ENCODE measurements at places on chromosomes 13 and 19. TPM values are rescaled to one million over a fixed set of nuclear protein-coding genes. Genes with fewer than 3 reads are reported as not detected.

Gene AMH
- 0.59 TPM for total RNA-seq

Gene CDX2
- total RNA-seq = not detected

Gene CRTC1
- 5.0 TPM for total RNA-seq

Gene POU4F1
- total RNA-seq = not detected

Gene HNRNPUL1
- 169 TPM for total RNA-seq

Gene PDE4A
- 1.1 TPM for total RNA-seq

Gene CD22
- 4.2 TPM for total RNA-seq

Gene PODNL1
- 0.90 TPM for total RNA-seq

Gene PRODH2
- not detected for total RNA-seq

Gene ZNF208
- total RNA-seq = not detected

Gene EID2B
- 12.8 TPM for total RNA-seq

Gene URAD
- not detected for total RNA-seq

DNA sequence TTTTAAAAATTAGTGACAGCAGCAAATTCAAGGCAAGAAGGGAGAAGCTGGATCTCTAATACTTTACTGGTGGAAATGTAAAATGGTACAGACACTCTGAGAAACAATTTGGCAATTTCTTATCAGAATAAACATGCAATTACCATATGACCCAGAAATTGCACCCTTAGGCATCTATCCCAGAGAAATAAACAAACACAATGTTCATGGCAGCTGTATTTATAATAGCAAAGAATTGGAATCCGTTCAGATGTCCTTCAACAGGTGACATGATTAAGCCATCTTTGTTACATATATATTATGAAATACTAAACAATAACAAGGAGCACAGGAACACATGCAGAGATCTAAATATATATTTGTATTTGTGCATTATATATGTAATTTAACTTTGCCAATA, 756.5 kb downstream of the SLITRK1 start:
- no peak for ATAC-seq

GRCh38 chr13:24663586-24663985, 16.6 kb upstream of the ATP12A start:
- no peak for ATAC-seq

DNA sequence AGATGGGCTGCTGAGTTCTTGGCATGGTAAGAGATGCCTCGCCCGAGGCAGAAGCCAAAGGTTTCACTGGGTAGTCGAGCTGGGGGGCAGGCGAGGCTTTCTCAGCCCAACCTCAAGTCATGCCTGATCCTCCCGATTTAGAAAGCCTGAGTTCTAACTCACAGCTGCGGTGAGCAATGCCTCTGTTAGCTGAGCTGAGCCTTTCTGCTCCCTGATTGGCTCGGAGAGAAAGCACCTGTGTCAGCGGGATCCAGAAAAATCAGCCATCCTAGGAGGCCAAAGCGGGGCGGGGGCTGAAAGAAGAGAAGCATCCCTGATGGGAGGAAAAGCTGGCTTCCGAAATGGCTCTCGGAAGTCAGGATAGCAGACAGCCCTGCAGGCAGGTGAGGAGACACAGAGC, 44.7 kb downstream of the CACNA1A start:
- ATAC-seq = no peak

- peak; percentile 90 for ATAC-seq
These were observed 303.4 kb downstream of the SPRY2 start for GRCh38 chr13:80037505-80037888.

DNA sequence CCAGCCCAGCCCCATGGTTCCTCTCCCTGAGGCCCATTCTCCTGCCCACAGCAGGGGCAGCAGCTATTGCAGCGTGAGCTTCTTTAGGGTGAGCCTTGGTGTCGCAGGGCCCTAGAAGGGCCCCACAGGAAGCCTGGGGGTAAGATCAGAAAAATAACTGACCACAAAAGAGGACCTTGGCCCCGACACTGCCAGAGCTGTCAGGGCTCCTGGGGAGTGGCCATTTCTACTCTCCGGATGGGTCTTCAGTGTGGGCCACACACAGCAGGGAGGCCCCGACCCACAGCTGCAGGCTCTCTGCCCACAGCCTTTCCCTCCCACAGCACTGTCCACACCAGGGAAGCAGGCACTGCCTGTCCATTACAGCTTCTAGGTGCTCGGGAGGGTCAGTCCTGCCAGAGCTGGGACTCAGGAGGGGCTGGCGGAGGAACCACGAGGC, 3.5 kb upstream of the SIGLEC8 start:
- no peak for ATAC-seq

- ATAC-seq = no peak
These were observed 20.9 kb downstream of the FCHO1 start for GRCh38 chr19:17772172-17772571.

DNA sequence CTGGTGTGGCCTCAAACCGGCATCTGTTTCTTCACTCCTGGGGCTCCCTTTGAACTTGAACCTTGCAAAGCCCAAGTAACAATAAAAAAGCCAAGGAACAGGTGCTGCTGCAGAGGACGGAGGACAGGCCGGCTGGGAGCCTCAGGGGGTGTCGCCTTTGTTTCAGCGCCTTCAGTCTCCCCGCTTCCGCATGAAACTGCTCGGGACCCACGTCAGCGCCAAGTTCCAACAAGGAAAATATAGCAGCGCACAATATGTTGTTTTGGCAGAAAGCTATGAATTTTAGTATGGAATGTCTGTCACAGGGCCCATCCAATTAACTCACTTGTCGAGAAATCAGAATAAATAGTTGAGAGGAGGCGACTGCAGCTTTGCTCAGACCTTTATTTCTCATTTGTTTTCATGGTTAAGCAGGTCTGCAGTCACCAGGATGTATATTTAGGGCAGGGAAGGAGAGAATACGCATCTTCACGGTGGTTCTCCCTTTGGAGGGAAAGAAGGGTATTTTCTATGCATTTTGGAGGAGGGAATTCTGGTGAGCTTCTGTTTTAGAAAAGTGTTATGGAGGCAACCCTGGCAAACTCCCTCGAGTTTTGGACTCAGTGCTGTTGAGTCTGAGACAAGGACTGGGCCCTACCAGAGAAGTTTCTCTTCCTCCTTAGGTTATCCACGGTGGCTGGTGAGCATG, 34.3 kb upstream of the MEDAG start:
- ATAC-seq = no peak

DNA sequence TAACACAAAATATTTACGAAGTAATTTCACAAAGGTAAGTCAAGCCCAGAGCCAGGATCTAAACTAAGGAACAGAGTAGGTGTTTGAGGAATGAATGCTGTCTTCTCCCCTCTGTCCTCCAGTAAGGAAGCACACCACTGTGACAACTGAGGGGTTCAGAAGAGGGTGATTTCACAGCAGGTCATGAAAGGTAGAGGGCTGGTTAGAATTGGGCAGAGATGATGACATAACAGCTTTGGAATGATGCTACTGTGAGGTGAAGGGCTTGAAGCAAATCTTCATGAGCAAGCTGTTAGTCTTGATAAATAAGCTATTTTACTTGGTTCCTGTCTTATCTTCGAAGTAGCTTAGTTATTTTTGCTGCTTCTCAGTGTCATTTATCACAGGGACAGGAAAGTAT, 498.6 kb downstream of the FGF9 start:
- ATAC-seq = no peak

DNA sequence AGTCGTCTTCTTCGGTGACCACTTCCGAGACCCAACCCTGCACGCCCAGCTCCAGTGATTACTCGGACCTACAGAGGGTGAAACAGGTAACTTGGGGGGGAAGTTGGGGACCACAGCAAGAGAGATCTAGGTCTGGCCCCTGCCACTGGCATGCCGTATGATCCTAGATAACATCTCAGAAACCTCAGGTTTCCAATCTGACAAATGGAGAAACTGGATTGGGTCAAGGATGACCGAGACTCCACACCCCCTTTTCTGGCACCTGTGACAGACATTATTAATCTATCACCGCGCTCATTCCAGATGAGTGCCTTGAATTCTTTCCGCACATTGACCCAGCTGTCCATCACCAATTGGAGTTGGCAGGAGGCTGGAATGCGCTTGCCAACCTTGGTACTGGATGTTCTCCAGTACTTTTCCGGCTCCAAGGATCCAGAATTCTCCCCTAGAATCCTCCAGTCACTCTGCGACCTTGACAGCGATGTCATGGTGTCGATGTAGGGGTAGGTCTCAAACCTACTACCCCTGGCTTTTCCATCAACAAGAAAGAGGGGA, 17.4 kb downstream of the VASP start:
- no peak for ATAC-seq

GRCh38 chr19:3752492-3752891, 9.0 kb downstream of the APBA3 start:
- ATAC-seq = no peak

DNA sequence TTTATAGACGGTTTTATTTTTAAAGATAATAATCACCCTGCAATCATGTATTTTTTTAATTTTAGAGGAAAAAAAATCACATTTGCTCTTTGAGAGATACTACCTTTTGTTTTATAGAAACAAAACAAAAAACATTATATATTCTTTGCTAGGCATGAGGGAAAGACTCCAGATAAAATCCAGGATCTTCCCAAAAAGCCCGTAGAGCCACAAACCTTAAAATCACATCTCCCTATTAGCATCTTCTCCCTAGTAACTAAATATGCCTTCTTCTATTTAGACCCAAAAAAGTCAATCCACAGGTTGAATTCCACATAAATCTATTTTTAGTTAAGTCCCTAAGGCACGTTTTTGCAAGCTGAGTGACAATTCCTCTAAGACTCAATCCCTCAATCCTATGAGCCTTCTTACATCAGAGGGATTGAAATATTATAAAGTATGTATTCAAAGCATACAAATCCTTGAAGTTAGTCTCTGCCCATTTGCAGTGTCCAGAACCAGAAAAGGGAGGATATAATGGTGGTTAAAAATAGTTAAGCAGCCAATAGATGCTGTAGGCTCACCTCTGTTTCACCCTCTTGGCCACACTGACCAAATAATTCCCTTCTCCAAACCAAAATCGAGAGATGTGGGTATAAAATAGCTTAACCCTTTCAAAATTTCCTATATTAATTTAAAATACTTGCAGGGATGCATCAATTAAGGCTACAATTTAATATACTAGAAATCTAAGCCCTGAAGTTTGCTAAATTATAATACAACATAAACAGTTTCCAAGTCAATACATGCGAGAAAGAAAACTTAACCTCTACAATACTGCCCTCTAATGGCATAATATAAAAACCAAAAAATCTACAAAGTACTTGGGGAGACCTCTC, 64.0 kb downstream of the SERP2 start:
- ATAC-seq = no peak

DNA sequence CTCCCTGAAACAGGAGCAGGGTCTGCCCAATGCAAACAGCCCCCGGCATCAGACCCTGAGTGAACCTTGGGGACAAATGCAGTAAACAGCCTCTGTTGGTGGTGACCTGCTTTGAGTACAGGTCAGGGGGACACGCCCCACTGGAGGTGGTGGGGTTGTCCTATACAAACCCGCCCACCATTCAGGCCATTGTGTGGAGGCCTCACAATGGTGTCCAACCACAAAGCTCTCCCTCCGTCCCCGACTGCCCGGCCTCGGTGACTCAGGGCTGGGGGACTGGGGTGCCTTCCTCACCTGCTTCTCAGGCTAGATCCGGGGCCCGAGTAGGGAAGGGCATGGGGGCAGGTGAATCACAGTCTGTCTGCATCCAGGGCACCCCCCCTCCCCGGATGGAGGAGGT, 1.5 kb downstream of the MUC16 start:
- ATAC-seq = no peak

GRCh38 chr13:98396071-98396710, 180.7 kb downstream of the STK24 start:
- no peak for ATAC-seq

DNA sequence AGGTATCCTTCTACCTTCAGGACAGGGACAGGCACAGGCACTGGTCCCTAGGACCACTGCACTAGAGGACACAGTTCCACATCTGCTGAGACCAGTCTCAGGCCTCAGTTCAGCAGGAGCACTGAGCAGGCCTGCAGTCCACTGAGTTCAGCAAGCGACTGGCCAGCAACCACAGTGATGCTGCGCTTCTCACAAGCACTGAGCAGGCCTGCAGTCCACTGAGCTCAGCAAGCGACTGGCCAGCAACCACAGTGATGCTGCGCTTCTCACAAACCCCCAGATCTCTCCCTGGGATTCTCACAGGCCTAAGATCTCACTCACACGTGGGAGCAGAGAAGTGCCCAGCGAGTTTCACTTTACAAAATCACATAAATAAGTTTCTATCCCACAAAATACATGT, 140.6 kb downstream of the IRS2 start:
- ATAC-seq = no peak

- ATAC-seq = no peak
These were observed 38.6 kb upstream of the POP4 start for GRCh38 chr19:29567366-29567915.

DNA sequence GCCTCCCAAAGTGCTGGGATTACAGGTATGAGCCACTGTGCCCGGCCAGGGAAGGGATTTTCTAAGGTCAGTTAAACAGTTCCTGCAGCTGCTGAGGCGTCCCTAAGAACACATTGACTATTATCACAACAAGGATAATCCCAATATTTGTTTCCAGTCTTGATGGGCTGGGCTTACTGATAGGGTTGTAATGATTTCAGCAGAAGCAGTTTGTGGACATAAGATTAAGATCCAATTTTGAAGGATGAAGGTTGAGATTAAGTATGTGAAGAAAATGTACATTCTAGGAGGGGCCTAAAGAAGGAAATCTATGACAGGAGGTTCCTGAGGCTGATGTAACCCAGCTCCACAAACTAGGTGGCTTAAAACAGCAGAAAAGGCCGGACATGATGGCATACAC, 10.7 kb upstream of the CCDC124 start:
- no peak for ATAC-seq

DNA sequence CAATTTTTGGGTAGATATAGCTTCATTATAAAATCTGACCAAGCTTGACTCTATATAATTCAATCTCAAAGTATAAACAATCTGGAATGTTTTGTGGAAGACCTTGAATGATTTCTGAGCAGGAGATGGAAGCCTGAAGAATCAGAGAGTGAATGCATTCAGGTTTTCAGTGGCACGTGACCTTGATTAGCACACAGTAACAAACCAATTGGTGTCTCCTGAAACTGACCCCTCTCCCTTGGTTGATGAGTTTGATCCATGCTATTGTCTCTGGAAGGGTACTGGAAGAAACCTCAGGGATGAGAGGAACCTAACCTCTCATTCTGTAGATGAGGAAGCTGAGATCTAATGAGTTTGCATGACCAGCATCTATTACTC, 39.6 kb downstream of the PCDH8 start:
- no peak for ATAC-seq

- ATAC-seq = peak; percentile 71
These were observed 24.6 kb downstream of the NOSIP start for GRCh38 chr19:49555600-49556411.

DNA sequence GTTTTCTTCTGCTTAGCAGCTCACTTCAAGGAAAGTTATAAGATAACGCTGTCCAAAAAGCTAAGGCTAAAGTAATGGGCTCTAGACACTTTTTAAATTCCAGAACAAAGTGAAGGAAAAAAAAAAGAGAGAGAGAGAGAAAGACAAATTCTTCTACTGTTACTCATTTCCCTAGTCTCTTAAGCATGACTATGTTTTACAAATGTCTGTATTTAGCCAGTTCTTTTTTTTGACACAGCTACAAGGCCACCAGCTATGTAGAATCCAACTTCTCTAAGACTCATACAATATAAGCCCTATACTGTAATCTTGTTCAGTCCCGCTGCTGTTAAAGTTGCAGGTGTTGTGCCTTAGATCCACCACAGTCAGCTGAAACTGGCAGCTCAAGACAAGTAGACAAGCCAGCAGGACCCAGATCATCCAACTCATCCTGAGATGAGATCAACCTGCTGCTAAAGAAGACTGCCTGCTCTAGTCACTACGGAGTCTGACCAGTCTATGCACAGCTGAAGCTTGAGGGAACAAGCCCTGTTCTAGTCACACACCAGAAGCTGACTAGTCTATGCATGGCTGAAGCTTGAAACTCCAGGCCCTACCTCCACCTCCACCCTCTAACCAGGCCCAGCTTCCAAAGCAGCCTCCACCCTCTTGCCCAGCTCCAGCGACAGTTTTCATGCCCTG, 10.3 kb upstream of the ZNF83 start:
- ATAC-seq = no peak

All from motor neuron (in vitro differentiated cells).